ENCODE measurements at places on chromosomes 16 and 17.

DNA sequence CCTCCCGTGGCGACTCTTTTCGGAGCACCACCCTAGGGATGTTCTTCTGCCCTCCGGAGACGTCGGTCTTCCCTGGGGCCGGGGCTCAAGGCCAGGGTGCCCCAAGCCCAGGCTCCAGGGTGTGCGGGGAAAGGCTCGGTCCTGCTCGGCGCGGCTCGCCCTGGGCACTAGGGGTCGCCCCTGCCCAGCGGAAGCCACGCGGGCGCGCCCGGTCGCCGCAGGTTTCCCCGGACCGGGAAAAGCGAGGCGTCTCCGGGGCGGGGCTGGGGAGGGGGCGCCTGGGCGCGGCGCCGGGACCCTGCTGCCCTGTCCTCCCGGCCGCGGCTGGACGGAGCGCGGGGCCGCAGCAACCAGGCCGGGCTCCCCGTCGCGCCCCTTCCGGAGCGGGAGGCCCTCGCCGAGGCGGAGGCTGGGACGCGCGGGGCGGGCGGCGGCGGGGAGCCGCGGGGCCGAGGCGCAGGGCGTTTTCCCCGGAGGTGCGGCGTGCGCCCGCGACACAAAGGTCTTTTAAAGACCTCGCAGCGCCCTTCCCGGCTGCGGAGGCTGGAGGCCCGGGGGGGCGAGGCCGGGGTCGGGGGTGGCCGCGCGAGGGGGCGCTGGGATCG, 76.4 kb downstream of the MRC2 start:
- peak; percentile 59 for DNase-seq

DNA sequence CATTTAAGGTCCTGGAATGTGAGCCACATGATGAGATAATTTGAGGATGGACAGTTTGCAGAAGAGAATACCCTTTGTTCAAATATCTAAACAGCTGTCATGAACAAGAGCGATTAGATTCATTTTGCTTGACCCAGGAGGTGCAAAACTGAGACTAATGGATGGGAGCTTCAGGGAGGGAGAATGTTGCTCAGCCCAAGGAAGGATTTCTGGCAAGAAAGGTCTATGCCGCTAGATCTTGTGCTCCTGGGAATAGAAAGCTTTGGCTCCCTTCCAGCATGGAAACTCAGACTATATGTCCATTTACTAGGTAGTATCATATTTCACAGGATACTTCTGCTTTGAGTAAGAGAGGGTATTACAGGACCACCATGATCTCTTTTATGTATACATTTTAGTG, 14.8 kb upstream of the CDH11 start:
- DNase-seq, result no peak

- DNase-seq, result no peak
Measured at GRCh38 chr17:70169709-70170597, 621 bp downstream of the KCNJ2 start.

DNA sequence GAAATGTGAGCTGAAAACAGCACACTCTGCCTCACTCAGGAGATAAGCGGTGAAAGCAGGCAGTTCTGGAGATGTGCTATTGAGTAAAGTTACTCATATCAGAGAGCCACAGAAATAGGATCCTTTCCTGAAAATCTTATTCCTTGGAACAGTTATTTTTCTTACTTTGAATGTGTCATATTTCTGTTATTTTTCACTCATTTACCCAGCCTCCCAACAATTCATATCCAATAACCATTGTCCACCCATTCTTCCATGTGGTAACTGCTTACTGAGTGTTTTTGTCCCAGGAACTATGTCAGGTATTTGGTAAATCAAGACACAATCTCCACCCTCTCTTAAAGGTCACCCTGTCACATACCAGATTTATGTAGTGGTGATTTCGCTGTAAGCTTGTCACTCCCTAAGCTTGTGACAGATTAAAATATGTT, 144.9 kb downstream of the PARN start:
- DNase-seq, result no peak

- no peak for DNase-seq
Measured at GRCh38 chr17:45954914-45955313, 44.1 kb upstream of the STH start.

- DNase-seq, result no peak
Measured at GRCh38 chr17:50686494-50687199, 21.1 kb downstream of the ANKRD40 start.

GRCh38 chr17:42676424-42677011, at the start of gene PLEKHH3:
TSS of gene PLEKHH3 (minus strand) at chr17:42676994. CDS start at chr17:42676563, 431 bp downstream.
- DNase-seq, result no peak

DNA sequence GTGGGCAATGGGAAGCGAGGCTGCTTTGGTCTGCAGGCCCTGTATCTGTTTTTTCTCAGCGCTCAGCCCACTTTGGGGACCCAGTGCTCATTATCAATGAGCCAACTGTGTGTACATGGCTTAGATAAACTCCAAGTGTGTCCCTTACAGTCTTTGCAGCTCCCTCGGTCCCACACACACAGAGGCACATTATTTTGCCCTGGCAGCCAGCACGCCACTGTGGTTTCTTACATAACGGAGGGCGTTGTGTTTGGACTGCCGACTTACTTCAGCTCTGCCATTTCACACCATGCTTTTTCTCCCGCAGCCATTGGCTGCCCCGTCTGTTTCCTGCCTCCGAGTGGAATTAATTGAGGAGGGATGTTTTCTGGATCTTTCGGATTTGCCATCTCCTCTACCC, 56.5 kb upstream of the CLEC18A start:
- DNase-seq, result no peak

DNA sequence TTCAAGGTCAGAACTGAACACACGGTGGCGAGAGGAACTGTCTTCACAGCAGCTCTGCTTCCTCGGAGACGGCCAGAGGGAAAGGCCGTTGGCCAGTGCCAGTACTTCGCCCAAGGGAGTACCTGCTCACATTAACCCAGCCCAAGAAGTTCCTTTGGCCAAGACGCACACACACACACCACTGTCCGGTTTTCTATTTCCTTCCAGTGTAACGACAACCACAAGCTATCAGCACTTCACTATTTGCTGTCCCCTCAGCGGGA, 744 bp upstream of the GGNBP2 start:
- DNase-seq, result no peak

DNA sequence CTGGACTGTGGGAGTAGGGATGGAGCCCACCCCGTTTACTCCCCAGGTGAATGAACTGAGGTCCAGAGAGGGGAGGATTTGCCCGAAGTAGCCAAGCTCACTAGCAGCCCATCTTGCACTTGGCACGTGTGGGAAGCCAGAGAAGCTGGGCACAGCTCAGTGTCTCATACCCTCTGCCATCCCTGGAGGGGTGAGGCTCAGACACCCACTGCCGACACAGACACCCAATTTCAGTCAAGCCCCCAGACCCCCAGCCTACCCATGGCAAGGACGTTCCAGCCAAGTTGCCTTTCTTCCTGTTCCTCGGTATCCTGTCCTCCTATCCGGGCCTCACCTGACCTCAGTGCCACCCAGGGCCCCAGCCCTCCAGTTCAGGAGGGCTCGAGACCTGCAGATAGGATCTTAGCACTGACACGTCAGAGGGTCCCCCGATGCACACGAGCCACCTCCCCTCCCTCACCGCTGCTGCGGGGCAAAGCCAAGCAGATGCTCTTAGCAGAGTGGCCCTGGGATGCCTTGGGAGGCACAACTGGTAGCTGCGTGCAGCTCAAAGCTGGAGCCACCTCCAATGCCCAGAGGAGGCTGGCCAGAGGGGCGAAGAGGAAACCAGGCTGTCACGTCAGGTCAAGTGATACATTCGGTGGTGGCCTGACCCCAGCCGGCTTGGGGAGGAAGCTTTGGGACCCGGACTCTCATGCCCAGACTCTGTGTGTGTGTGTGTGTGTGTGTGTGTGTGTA, 90.4 kb upstream of the TNRC6C start:
- no peak for DNase-seq

DNA sequence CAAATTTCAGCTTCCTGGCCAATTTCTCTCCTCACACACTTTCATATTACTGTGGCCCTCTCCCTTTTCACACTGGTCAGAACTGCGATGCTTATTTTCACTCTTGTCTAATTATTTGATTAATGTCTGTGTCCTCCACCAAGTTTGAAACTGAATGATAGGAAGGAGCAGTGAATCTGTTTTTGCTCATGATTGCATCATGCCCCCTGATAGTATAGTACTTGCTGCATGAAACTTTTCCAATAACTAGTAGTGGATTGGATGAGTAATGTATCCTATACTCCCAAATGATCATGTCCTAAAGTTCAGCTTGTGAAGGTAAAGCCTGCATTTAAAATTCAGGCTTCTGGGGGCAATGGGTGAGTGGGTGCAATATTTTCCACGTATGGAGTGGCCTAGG, 121.2 kb downstream of the ASIC2 start:
- no peak for DNase-seq

- DNase-seq, result no peak
Measured at GRCh38 chr17:8857919-8858318, 9.6 kb downstream of the PIK3R6 start.

DNA sequence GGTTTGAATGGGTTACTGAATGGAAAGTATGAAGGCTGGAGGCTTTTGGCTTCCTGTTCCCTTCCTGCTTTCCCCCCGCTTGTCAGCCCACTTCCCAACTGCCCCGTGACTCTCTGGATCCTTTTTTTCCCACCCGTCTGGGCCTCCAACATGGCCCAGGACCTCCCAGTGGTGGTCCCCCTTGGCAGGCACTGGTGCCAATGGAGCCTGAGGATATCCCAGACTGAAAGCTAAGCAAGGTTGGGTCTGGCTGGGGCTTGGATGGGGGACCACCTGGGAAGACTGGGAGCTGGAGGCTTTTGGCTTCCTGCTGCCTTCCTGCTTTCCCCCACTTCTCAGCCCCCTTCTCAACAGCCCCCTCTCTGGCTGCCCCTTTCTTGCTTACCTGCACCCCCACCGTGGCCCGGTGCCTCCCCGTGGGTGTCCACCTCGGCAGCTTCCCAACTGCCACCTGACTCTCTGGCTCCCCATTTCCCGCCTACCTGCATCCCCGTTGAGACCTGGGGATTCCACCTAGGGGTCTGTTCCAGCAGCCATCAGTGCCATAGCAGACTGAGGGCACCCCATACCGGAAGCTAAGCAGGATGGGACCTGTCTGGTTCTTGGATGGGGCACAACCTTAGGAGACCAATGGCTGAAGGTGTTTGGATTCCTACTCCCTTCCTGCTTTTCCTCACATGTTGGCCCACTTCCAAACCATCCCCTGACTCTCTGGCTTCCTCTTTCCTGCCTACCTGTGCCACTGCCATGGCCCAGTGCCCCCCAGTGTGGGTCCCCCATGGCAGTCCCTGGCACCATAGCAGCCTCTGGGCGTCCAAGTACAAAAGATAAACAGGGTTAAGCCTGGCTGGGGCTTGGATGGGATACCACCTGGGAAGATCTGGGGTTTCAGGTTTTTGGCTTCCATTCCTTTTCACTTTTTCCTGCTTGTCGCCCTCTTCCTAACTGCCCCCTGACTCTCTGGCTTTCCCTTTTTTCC, 2295.3 kb downstream of the TP53TG3F start:
- DNase-seq, result no peak

DNA sequence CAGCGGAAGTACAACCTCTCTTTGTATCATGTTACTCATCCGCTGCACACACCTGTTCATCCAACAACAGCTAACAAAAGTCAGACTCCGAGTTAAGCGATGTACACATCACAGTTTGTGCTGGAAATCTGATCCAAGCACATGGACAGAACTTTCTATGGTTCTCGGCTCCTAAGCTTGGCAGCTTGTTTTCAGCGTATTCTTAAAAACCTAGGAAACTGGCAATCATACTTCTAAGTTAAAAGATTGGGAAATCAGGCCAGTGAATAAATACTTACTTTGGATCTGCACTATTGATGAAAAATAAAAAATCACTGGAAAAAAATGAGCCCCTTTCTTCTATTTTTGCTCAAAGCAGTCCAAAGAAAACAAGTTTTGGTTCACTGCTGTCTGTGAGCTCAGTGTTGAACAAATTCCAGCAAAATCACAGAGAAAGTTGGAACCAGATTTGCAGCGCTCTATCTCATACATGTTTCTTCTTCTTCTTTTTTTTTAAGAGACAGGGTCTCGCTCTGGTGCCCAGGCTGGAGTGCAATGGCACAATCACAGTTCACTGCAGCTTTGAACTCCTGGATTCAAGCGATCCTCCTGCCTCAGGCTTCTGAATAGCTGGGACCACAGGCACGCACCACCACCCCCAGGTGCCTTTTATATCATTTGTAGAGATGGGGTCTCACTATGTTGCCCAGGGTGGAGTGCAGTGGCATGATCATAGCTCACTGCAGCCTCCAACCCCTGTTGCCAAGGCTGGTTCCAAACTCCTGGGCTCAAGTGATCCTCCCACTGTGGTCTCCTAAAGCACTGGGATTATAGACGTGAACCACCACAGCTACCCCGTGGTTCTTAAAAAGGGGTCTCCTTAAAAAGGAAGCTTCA, 71.6 kb upstream of the CREBBP start:
- DNase-seq, result no peak

DNA sequence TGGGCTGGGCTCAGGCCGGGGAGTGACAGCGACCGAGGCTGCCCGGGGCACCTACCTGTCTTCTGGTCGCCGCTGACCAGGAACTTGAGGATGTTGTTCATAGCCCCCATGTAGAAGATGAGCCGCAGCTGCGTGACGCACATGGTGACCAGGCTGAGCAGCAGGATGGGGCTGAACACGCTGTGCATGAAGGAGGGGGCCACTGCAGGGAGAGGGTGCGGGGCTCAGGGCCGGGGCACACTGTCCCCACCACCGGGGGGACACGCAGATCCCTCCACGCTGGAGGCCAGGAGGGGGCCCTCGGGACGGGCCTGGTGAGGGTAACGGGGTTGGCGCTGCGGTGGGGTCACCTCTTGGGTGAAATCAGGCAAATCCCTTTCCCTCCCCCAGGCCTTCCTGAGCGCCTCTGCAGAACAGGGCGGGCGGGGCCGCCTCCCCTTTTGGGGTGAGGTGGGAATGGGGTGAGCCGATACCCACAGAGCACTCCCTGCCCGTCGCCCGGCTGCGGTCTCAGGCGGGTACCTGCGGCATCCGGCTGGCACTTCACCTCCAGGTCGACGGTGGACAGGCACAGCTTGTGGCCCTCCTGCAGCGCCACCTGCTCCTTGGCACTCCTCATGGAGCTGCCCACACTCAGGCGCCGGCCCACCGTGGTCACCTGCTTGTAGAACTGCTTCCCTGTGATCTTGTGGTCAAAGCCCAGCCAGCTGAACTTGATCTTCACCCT, 28.3 kb upstream of the PITPNA start:
- no peak for DNase-seq

DNA sequence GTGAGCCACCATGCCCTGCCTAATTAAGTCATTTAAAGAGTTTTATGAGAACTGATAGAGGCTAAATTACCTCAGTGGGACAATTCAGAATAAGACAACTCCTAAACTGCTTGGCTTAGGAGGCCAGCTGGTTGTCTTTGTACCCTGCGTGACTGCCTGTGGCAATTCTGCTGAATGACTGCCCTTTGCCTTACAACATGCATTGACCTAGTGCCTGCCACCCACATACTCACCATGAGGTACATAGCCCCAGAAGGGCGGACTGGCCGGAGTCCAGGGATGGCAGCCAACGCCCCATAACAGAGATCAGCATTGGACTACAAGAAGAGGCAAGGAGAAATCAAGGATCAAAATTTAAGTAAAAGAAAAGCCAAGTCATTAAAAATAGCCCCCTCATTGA, 7.3 kb downstream of the TAT start:
- DNase-seq, result no peak

- DNase-seq, result no peak
Measured at GRCh38 chr17:4715063-4715744, 4.8 kb downstream of the ARRB2 start.
